H9 (cell line): ENCODE measurements at places on chromosomes 6 and 20.

GRCh38 chr6:53828215-53828614 lies 33.4 kb downstream of the LRRC1 start:
- H3K36me3 ChIP-seq: no peaks in the 10 kb centered on the region
- DNase-seq: no peak
- peaks cover 10% of the 10 kb centered on the region for H3K4me1 ChIP-seq
- no peaks in the 10 kb centered on the region for H3K27me3 ChIP-seq
- H3K4me3 ChIP-seq: no peak overlapping the region

DNA sequence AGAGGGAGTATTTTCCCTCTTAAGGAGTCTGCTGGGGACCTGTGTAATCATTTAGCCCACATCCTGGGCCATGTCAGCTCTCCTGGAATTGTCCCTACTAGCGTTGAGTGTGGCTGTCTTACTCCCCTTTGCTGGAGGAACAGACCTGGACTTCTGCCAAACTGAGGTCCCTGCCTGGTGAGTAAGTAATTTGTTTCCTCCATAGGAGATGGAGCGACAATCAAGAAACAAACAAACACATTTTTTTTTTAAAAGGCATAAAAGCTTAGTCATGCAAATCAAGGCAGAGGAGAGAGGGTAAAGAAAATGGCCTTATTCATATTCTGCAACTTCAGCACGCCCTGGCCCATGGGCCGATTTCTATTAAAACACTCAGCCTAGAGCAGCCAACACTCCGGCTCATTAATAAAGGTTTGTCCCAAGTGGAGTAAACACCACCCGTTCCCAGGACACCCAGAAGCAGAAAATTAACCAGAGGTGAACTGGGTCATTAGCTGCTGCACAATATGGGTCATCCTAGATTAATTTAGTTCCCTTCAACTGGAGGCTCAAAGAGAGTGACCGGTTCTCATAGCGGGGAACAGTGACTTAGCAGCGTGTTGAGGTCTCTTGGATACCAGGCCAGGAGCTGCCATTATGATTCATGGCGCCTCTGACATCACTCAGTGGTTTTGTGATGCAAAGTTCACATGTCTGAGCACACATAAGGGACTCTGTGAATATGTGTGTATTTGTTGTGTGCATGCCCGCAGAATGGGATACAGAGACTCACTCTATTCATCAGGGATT lies 165.0 kb upstream of the SULF2 start:
- no peak for DNase-seq
- no peak overlapping the region for H3K4me3 ChIP-seq
- no peaks in the 10 kb centered on the region for H3K36me3 ChIP-seq
- H3K4me1 ChIP-seq: no peaks in the 10 kb centered on the region; the same call in 1 of the 2 replicates

DNA sequence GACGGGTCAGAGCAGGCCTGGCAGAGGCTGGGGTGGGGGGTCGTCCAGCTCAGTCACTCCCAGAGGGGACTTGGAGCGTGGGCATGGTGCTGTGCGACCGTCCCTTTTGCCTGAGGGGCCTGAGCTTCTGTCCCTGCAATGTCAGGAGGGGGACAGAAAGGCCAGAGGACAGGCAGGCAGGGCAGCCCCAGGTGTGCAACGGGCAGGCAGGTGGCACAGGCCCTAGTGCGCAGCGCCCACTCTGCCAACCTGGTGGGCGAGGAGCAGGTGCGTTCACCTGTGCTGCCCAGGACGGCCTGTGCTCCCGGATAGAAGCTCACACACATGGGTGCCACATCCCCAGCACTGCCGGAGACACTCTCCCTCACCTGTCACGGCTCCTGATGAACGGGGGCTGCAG lies 78.7 kb upstream of the SLCO4A1 start:
- no peak overlapping the region for H3K4me3 ChIP-seq
- H3K27me3 ChIP-seq: no peaks in the 10 kb centered on the region
- H3K36me3 ChIP-seq: no peaks in the 10 kb centered on the region
- H3K27ac ChIP-seq: no peak overlapping the region

GRCh38 chr20:19993958-19994669 lies 23.0 kb upstream of the NAA20 start:
- H3K4me1 ChIP-seq: peaks cover 4% of the 10 kb centered on the region; the same call in 1 of the 2 replicates

DNA sequence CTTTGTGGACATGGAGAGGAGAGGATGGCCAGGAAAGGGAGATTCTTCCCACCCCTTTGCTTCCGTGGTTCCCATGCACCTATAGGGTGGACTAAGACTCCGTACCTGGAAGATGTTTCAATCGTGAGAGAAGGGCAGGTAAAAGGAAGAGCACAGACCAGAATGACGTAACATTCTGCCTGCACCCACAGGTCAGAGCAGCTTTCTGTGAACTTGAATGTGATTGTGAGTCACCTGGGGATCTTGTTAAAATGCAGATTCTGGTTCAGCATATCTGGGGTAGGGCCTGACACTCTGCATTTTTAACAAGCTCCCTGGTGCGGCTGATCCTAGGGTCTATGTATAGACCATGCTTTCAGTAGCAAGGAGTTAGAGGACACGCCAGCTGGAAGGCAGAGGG lies 164.1 kb upstream of the SGK1 start:
- DNase-seq: no peak
- no peaks in the 10 kb centered on the region; the same call in 1 of the 2 replicates for H3K4me1 ChIP-seq
- no peak overlapping the region for H3K4me3 ChIP-seq

DNA sequence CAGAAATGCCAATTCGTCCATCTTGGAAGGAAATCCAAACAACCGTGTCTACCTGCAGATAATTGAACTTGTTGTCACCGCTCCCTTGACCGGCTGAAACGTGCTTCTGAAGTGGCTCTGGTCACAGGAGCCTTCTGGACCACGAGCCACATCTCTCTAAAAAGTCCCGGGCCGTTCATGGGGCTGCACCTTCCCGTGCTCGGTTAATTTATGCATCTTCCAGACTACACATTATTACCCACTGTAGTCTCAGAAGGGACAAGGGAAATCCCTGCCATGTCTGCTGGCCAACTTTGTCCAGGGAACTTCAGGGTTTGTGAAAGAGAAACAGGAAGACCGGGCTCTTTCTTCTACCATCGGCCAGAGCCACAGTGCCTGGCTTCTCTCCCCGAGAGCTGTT lies 63.4 kb upstream of the MPC1 start:
- H3K27me3 ChIP-seq: no peaks in the 10 kb centered on the region
- H3K4me3 ChIP-seq: no peak overlapping the region
- H3K36me3 ChIP-seq: peaks cover 20% of the 10 kb centered on the region

- peaks cover 4% of the 10 kb centered on the region for H3K4me1 ChIP-seq
- DNase-seq: no peak
- H3K27ac ChIP-seq: no peak overlapping the region
- H3K27me3 ChIP-seq: no peaks in the 10 kb centered on the region
- no peaks in the 10 kb centered on the region for H3K36me3 ChIP-seq
- no peak overlapping the region for H3K4me3 ChIP-seq
Measured at GRCh38 chr6:105432797-105433196, 29.9 kb upstream of the PREP start.

DNA sequence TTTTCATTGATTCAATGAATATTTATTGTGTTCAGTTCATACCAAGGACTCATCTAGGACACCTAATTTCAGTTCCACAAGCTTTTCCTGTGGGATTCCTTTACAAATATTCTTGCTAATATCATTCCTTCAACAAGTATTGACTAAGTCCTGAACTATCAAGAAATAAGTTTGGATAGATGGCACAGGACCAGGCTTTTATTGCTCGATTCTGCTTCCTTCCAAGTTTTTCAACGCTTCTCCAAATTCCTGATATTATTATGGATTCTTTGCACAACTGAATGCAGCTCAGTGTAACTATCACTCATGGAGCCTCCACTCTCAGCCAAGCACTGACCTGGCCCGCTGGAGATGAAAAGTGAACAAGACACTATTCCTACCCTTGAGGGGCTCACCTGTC lies 32.7 kb upstream of the COL21A1 start:
- DNase-seq: no peak
- no peaks in the 10 kb centered on the region for H3K4me1 ChIP-seq

DNA sequence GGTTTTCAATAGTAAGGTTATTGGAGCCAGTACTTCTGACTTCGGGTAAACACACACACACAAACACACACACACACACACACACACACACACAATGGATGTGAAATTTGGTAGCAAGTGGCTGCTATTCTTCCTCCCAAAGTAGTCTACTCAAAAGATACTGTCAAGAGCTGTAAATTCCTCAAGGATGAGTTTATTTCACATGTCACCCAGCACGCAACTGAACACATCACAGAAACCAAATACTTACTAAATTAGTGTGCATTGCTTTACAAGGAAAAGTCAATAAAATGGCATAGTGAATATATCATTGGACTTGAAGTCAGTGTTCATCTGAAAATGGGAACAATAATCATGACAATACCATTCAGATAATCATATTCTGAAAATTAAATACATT lies 32.9 kb downstream of the MMUT start:
- H3K36me3 ChIP-seq: peaks cover 14% of the 10 kb centered on the region
- no peaks in the 10 kb centered on the region for H3K27me3 ChIP-seq
- no peaks in the 10 kb centered on the region for H3K4me1 ChIP-seq
- H3K27ac ChIP-seq: no peak overlapping the region
- DNase-seq: no peak
- H3K4me3 ChIP-seq: no peak overlapping the region

DNA sequence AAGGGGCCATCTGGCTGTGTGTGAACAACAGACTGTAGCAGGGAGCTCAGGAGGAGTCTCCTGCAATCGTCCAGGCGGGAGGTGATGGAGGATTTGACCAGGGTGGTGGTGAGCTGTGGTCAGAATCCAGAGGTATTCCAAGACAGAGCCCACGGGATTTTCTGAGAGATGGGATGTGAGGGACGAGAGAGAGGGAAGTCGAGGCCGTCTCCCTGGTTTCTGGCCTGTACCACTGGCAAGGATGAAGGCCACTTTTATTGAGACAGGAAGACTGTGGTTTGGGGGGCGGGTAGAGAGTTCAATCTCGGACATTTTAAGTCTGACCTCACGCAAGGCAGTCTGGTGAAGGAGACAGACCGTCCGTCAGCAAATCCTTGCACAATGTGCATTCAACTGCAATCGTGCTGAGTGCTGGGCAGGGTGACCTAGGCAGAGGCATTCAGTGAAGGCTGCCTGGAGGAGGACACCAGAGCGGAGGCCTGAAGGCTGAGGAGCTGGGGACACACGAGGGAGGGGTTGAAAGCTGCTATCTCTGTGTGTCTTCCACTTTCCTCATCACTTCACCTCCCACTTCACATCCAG lies 53.9 kb downstream of the PREX1 start:
- H3K27me3 ChIP-seq: no peaks in the 10 kb centered on the region
- H3K36me3 ChIP-seq: peaks cover 4% of the 10 kb centered on the region; the same call in 2 of the 3 replicates
- H3K27ac ChIP-seq: no peak overlapping the region
- DNase-seq: no peak
- no peak overlapping the region for H3K4me3 ChIP-seq

DNA sequence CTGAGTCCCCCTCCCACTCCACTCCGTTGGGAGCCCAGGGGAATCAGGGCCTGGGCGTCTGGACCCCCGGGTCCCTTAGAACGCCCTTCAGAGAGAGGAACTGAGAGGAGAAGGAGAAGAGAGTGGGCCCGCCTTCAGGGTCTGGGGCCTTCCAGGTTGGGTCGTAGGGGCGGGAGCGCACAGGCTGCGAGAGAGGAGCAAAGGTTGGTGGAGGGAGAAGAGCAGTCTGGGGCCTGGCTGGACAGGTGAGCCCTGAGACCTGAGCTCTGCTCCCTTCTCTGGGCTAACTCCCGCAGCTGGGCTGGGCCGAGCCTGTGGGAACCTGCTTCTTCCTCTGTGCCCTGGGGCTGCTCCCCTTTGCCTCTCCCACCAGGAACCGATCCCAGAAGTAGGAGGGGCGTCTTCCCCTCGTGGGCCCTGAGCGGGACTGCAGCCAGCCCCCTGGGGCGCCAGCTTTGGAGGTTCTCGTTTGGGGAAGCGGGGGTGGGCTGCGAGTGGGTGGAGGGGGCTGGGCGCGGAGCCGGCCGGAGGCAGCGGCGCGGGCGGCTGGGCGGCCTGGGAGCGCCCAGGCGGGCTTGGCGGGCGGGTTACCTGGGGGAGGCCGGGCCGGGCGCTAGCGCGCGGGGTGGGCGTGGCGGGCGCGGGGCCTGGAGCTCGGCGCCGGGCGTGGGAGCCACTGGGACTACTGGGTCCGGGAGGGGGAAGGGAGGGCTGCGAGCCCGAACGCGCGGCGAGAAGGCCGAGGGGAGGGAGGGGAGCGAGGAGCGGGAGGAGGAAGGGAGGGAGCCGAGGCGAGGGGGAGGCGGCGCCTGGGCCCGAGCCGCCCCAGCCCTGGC lies at the start of gene DDR1:
Gene DDR1 (plus strand): TSS at position 835 of the 836 bp plus-strand sequence. CDS start 4,211 bp downstream, outside the sequence.
- no peak within 1 kb of the TSS for H3K27ac ChIP-seq
- no peaks in the 10 kb centered on the region for H3K27me3 ChIP-seq
- peak; percentile 55 for DNase-seq
- H3K36me3 ChIP-seq: peaks cover 13% of the 10 kb centered on the region

- H3K36me3 ChIP-seq: no peaks in the 10 kb centered on the region
- no peak overlapping the region for H3K4me3 ChIP-seq
- no peak overlapping the region for H3K27ac ChIP-seq
Measured at GRCh38 chr6:21157186-21157929, 436.2 kb upstream of the SOX4 start.

- peaks cover 37% of the 10 kb centered on the region for H3K27me3 ChIP-seq
- peak overlapping the region; percentile 50; the same call in 2 of the 3 replicates for H3K4me3 ChIP-seq
- no peaks in the 10 kb centered on the region for H3K4me1 ChIP-seq
- no peak overlapping the region for H3K27ac ChIP-seq
Measured at GRCh38 chr20:25864326-25864962, 167.8 kb upstream of the ZNF337 start.

DNA sequence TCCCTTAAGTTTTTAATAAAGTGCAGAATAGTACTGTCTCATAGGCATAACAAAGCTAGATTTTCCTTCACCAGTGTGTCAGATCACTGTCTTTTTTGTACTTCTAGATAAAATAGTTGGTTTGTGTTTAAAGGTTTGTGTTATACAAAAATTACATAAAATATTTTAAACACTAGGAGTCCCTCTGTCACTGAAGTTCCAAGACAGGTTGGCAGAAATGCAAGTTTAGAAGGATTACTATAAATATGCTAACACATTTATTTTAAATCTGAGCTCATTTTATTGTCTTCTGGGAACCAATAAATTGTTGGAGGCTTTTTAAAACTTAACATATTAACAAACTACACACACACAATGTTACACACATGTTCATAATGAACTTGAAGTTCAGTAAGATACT lies 30.8 kb upstream of the RUNX2 start:
- no peak for DNase-seq
- no peaks in the 10 kb centered on the region; the same call in 1 of the 3 replicates for H3K36me3 ChIP-seq
- H3K4me3 ChIP-seq: no peak overlapping the region

- no peak overlapping the region for H3K4me3 ChIP-seq
- peaks cover 5% of the 10 kb centered on the region; the same call in 2 of the 3 replicates for H3K36me3 ChIP-seq
- DNase-seq: no peak
- no peaks in the 10 kb centered on the region for H3K27me3 ChIP-seq
Measured at GRCh38 chr6:41588111-41588510, 41.9 kb downstream of the FOXP4 start.

- H3K27ac ChIP-seq: no peak overlapping the region
- no peaks in the 10 kb centered on the region for H3K36me3 ChIP-seq
- no peaks in the 10 kb centered on the region; the same call in 1 of the 2 replicates for H3K4me1 ChIP-seq
- no peaks in the 10 kb centered on the region for H3K27me3 ChIP-seq
Measured at GRCh38 chr6:147741389-147741788, 232.9 kb downstream of the SAMD5 start.

- no peak for DNase-seq
- peaks cover 10% of the 10 kb centered on the region for H3K36me3 ChIP-seq
Measured at GRCh38 chr20:19696620-19697019, 61.4 kb upstream of the RIN2 start.
